ENCODE measurements at places on chromosomes 12 and 14. TPM values are rescaled to one million over a fixed set of nuclear protein-coding genes. Genes with fewer than 3 reads are reported as not detected.

- no peak for DNase-seq
Measured at GRCh38 chr12:92796650-92797049, 93.9 kb downstream of the PLEKHG7 start.

DNA sequence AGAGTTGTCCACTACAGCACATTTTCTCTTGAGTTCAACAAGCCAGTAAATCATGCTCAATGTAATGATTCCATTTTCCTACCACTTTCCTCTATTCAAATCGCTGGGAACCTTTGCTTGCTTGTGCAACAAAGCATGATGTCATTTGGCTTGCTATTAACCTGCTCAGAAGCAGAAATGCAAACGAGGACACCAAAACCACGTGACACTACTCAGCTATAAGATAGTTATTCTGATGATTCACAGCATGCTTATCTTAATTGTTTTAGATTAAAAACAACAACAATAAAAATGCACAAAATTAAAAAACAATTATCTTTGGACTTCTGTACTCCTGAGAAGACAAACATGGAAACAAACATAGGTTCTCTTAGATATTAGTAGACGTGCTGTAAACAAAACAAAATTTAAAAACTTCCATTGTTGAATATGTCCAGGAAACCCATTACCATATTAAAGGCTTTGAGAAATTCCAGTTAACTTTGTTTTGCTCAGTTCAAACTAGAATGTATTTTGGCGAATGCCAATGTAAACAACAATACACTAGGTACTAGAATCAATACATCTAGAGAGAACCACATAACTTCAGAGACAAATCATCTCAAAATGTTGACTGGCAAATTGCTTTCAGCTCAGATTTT, 77.5 kb upstream of the KRAS start:
- peak; percentile 30 for DNase-seq

The ZNF891 gene
- polyA plus RNA-seq: 1.8 TPM

The ATP5MC2 gene
- 793 TPM for polyA plus RNA-seq
